Endodermal cell (in vitro differentiated cells): ENCODE measurements at places on chromosomes 4 and X. TPM values are rescaled to one million over a fixed set of nuclear protein-coding genes. Genes with fewer than 3 reads are reported as not detected.

DNA sequence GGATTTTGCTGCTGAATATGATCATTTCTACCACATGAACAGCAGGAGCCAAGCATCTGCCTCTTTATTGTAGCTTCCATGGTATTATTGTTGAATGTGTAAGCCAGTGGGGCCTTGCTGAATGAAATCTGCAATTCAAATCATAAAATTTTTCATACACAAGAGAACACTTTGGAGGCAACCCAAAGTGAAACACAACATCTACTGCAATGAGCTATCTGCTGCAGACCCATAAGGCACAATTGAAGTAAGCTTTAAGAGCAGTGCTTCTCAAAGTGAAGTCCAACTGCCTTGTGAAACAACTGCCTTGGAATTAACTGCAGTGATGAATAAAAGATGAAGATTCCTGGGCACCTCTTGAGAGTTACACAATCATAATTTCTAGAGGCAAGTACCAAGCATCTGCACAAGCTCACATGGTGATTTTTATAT, 626.3 kb upstream of the INTU start:
- no peaks in the 10 kb centered on the region for H3K27me3 ChIP-seq
- peak overlapping the region; percentile 8 for H3K27ac ChIP-seq
- DNase-seq, result no peak
- H3K36me3 ChIP-seq, result no peaks in the 10 kb centered on the region
- H3K4me1 ChIP-seq, result no peaks in the 10 kb centered on the region

- peaks cover 6% of the 10 kb centered on the region for H3K27me3 ChIP-seq
- no peaks in the 10 kb centered on the region for H3K36me3 ChIP-seq
- H3K4me3 ChIP-seq, result no peak overlapping the region
- no peak overlapping the region for H3K27ac ChIP-seq
- H3K4me1 ChIP-seq, result no peaks in the 10 kb centered on the region
These were observed 43.8 kb upstream of the WDR1 start for GRCh38 chr4:10160281-10160856.

EFHC2 gene
- 1.7 to 2.4 TPM (median 2.2 TPM) in 3 replicates for total RNA-seq

DGAT2L6 gene
- not detected in 3 replicates for total RNA-seq
